DMS79 treated with DMSO at 0.1 percent for 48 hours (cell line): ENCODE measurements at places on chromosomes 1 and 21.

DNA sequence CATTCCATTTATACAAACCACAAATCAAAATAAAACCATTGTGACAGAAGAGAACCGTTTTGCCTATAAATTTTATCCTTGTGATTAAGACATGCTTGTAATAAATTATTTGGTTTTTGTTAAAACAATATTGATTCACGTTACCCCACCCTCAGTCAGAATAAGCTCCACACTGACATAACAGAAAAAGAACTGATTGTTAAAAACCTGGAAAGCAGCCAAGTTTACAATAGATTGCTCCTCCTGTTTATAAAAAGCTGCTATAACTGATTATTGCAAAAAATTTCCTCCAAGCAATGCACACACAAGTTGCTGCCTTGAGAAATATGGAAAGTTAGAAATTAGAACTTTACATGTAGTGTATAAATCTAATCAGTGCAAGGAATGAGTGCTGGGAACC lies 263.5 kb downstream of the SETD4 start:
- DNase-seq: peak; percentile 25

GRCh38 chr1:58162952-58163550 lies 383.5 kb downstream of the OMA1 start:
- no peak for DNase-seq

GRCh38 chr1:53503433-53504217 lies 44.4 kb downstream of the DMRTB1 start:
- DNase-seq: peak; percentile 35

DNA sequence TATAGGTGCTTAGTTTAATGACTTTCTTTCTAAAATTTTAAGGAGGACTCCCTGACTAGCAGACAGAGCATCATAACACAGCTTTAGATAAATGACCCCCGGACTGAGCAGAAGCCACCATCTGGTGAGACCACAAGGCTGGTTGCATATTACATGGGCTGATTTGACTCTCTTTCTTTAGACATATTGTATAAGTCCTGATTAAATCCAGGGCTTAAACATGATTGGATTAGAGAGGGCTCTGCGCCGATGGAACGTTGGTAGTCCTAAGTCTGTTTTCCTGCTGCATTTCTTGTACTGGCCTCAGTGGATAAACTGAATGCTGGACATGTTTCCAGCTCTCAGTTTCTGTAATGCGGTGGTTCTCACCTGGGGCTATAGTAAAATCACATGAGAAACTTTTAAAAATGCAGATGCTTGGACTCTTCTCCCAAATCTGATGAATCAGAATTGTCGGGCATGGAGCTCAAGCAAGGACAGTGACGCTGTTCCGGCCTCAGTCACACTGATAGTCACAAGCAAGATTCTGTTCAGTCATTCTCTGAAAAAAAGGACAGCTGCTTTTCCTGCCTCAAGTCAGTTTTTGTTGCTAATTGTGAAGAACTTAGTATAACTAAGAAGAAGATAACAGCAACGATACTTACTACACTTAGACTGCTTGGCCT lies 16.6 kb downstream of the DDI2 start:
- DNase-seq: no peak

DNA sequence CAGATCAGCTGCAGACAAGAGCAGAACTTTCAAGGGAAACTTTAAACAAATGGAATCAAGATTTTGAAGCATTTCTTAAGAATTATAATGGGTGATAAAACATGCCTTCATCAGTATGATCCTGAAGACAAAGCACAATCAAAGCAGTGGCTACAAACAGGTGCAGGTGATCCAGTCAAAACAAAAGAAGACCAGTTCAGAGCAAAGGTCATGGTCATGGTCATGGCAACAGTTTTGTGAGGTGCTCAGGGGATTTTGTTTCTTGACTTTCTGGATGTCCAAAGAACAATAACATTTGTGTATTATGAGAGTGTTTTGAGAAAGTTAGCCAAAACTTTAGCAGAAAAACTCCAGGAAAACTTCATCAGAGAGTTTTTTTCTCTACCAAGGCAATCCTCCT lies 681.7 kb upstream of the PTBP2 start:
- no peak for DNase-seq
